Endodermal cell (in vitro differentiated cells): ENCODE measurements at places on chromosomes 3 and 15.

DNA sequence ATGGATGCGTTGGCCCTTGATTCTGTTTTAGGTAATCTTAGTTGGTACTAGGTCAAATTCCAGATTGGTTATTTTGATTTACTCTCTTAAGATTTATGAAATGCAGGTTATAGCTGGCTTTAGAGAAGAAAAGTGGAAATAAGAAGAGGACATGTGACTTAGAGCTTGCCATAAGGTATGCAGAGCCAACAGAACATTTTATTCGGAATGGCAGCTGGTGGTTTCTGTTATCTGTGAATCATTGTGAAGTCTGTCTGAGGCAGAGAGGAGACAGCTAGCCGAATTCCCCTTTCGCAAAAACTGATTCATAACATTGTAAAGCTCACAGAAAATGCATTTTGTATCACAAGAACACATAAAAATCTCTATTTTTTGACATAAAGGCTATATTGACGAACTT lies 82.1 kb downstream of the FILIP1L start:
- DNase-seq, result no peak

DNA sequence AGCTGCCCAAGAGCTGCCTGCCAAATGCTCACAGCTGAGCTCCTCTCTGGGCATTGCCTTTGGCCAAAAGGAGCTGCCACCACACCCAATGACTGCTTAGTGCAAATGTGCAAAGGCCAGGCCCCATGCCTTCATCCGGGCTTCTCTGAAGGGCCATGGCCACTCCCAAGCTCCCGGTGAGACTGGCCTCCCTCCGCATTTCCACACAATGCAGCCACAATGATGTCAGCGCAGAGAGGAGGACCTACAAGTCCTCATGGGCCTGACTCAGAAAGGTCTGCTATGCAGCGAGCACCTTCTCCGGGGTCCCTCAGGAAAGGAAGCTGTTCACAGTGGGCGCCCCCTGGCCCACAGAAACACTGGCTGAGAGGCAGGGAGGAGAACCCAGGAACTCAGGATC lies 12.7 kb downstream of the OXTR start:
- peak; percentile 61 for DNase-seq

DNA sequence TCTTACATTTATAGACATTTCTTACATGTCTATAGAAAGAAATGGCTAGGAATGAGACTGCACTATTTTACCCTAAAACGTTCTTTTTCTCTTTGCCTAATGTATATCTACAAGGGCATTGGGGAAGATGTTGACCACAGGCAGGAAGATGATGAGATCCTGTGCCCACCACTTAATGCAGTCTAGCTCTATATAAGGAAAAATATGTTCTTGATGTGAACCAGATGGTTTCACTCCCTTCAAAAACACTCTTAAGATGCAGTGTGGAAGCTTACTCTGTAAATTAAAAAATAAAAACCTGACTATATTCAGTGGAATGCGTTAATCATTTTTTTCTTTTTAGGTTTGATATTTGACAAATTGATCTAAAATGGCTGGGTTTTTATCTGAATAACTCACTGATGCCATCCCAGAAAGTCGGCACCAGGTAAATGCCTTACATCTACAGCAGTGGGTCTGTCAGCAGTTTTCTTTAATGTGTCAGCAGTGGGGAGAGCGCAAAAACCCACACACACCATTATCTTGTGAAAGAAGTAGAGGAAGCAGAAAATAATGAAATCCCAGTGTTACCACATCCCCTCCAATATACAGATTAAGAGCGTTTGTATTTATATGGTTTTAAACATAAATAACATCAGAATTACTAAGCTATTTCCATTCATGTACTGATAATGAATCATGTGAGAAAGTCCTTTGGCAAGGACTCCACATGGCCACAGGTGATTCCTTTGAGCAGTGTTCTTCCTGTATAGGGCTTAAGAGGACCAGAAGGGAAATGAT lies 10.1 kb downstream of the AGTR1 start:
- DNase-seq, result no peak

GRCh38 chr3:177330779-177331178 lies 133.5 kb upstream of the TBL1XR1 start:
- peak; percentile 61 for DNase-seq

DNA sequence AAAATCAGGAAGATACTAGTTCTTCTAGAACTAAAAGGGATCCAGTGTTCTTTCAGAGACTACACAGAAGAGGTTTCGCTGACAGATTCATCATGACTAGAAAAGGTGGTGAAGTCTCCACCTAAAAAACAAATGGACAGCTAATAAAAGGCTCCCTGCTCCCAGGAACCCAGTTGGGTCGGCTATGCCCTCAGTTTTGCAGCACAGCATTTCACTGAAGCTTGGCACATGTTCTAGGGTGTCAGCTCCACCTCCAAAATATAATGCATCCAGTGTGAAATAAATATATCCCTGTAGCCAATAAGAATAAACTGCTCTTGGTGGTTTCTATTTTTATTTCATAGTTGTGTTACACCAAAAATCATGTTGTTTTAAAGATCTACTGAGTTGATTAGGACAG lies 55.0 kb downstream of the ZIC4 start:
- no peak for DNase-seq

- DNase-seq, result no peak
Measured at GRCh38 chr15:75436881-75437280, 14.6 kb downstream of the SIN3A start.

DNA sequence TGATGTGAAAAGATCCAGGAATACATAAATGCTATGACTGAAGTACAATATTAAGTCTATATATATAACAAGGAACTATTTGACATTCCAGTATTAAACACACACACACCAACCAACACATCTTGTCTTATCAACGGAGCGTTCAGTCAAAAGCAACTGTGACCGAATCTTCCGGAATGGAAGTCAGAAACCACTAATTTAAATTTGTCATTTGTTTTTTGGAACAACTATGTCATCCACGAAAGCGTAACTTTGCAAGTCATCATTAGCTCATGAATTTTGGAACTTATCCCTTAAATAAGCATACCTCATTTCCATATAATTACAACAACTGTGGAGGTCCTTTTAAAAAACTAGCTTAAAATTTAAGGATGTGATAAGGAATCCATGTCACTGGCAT lies 5.0 kb downstream of the ZNF385D start:
- DNase-seq, result no peak

DNA sequence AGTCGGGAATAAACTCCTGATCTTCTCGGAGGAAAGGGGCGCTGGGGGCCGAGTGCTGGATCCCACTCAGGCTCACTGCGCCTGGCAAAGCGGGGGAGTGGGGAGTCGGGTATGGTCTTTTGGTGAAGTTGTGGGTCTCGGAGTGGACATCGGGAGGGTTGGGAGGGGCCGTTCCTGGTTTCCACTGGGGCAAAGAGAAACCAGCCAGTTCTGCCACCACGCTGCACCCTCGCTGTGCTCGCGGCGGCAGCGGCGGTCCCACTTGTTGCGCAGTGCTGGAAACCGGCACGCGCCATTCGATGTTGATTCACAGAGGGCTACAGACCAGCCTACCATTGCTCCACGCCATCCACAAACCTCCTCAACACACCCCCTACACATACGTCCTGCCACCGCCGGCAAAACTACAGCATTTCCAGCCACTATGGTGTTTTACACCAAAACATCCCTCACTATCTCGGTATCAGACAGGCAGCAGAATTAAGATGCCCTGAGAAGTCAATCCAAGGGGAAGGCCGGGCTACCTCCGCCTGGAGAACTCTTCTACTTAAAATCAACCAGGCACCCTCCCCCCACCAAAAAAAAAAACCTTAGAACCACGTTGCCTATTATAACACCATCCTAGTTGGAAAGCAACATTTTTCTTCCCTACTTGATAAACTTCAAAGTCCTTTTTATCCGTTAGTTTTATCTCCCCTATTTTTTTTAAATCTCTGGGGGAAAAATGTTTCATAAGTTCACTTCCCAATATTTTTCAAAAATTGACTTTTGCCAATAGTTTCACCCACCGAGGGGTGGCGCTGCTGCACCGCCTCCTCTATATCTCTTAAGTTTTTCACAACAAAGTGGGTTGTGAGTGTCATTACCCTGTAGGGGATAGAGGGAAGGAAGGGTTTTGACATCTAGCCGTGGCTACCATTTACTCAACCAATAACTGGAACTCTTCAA lies 3.6 kb downstream of the BCL6 start:
- peak; percentile 82 for DNase-seq

DNA sequence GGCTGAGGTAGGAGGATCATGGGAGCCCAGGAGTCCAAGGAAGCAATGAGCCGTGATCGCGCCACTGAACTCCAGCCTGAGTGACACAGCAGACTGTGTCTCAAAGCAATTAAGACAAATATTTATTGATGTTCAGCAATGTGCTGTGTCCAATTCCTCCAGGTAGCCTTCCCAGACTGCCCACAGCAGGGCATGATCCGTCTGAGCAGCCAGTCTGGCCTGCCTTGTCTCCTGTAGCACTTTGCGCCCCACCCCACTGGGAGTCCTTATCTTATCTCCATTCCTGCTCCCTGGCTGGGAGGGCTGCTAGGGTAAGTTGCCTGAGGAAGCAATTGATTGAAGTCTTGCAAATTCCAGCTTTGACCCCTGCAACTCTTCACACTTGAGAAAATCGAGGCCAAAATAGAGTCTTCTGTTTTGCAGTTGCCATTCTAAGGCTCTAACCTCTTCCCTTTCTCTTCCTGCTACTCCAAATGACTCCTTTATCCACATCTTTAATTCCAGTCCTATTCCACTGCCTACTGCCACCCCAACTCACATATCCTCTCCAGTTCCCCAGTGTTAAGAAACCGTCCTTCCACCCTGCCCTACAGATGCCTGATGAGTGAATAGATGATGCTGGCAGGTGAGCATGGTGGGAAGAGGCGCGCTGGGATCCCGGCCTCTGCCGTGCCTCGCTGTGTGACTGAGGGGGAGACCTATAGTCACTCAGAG lies 26.9 kb upstream of the LCTL start:
- DNase-seq, result peak; percentile 89

- no peak for DNase-seq
Measured at GRCh38 chr3:193040836-193041672, 123.4 kb upstream of the MB21D2 start.

DNA sequence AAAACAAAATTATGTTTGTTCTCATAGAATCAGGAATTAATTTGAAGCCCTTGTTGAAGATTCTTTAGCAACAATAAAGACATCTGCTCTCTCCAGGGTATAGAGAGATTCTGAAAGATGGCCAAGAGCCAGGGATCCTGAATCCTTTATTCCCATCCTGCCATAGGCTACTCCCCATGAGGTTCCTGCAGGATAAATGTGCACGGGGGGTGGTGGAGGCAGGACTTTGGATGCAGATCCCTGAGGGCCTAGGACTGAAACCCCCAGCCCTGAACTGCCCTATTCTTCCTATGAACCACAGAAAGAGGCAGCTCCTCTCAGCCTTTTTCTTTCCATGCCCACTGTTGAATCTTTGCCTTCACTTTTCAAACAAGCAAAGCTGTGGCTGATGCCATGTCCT lies 17.1 kb downstream of the TMEM108 start:
- no peak for DNase-seq

DNA sequence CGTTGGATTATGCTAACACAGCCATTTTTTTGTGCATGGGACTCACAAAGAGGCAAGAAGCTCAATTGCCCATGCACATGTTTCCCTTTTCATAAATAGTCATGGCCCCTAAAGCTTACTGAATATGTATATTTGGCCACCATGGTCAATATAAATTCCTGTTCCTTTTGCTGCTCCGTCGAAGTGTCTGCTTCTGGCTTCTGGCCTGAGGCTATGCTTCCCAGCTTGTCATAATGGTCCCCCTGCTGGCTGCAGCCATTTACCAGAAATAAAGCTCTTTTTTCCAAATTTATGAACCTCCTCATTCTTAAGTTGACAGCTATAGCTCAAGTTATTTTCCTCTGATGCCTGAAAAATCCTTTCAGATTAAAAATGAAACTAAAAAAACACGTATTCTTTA lies 602.1 kb downstream of the VGLL3 start:
- peak; percentile 55 for DNase-seq

- no peak for DNase-seq
Measured at GRCh38 chr3:38169027-38169317, 3.6 kb downstream of the OXSR1 start.

GRCh38 chr3:114756506-114757279 lies 390.4 kb downstream of the ZBTB20 start:
- no peak for DNase-seq

GRCh38 chr3:140176526-140176925 lies 241.5 kb downstream of the CLSTN2 start:
- DNase-seq, result no peak

DNA sequence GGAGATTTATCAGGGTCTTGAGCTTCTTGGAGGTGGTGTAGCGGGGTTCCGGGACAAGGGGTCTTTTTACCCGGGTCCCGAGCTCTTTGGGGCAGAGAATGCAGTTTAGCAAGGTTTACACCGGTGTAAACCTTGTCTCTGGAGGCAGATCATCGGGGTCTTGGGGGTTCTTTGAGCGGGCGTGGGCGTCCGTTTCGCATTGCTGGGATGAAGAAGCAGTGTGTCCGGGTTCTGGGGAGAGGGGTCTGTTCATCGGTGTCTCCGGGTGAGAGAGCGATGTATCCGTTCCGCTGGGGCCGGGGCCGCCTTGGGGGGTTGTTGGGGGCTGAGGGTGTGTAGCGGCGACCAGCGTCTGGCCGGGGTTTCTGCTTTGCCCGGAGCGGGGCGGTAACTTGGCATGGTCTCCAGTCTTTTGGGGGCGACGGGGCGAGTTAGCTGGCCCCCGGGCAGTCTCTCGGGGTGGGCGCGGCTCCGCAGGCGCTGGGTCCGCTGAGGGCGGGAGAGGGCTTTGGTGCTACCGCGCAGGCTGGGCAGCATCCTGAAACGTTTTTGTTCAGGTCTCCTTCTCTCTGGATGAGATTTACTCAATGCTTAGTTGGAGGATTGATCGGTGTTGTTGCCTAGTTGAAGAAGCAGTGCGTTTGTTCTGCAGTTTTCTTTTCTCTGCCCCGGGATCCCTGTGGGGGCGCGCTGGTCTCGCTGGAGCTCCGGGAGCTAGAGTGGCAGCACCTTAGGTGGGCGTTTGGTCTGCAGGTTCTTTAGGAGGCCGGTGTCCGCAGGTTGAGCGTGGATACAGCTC lies 843 bp downstream of the GLCE start:
- DNase-seq, result peak; percentile 79

- DNase-seq, result no peak
Measured at GRCh38 chr3:161137260-161137659, 32.1 kb upstream of the B3GALNT1 start.

- no peak for DNase-seq
Measured at GRCh38 chr3:102084704-102085103, 235.4 kb downstream of the NFKBIZ start.
